Mucosa of gallbladder (tissue), 1 donor: ENCODE measurements at places on chromosomes 12 and 14. TPM values are rescaled to one million over a fixed set of nuclear protein-coding genes. Genes with fewer than 3 reads are reported as not detected.

- DNase-seq, result peak; percentile 73
These were observed 9.5 kb upstream of the CDKN3 start for GRCh38 chr14:54387328-54387727.

HOXC4 gene
- total RNA-seq, result 0.89 TPM

DNA sequence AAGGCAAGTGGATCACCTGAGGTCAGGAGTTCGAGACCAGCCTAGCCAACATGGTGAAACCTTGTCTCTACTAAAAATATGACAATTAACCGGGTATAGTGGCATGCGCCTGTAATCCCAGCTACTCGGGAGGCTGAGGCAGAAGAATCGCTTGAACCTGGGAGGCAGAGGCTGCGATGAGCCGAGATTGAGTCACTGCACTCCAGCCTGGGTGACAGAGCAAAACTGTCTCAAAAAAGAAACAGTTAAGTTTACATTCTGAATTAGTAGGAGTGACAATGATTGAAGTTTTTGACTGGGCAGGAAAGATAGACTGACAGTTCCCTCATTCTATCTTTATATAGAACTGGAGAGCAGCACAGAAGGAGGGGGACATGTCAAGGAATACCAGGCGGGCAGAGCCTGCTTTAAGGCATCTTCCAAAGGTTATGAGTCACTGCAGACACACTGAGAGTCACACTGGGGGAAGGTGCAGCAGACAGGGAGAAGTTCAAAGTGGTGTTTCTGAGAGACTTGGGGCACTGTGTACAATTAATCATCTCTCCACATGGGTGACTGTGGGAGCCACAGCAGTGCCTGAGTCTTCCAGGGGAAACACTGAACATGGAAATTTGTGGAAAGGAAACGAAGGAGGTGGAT lies 42.8 kb upstream of the RNASE3 start:
- no peak for DNase-seq

PTPN6 gene
- 66.4 TPM for total RNA-seq

CLEC6A gene
- not detected for total RNA-seq

GRCh38 chr14:91753501-91754128 lies 21.7 kb upstream of the CATSPERB start:
- no peak for DNase-seq

DNA sequence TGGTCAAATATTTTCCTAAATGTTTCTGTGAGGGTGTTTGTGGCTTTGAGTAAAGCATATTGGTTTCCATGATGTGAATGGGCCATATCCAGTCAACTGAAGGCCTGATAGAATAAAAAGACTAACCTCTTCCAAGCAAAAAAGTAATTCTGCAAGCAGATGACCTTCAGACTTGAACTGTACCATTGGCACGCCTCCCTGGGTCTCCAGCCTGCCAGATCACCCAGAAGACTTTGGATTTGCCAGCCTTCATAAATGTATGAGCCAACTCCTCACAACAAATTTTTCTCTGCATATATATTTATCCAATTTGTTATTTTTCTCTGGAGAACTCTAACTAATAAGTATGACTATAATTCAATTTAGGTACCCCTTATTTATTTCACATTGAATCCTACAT lies 190.3 kb downstream of the KIF21A start:
- DNase-seq, result no peak

NKX2-1 gene
- 0.26 TPM for total RNA-seq

GRCh38 chr14:99189201-99189801 lies 82.7 kb downstream of the BCL11B start:
- no peak for DNase-seq

DNA sequence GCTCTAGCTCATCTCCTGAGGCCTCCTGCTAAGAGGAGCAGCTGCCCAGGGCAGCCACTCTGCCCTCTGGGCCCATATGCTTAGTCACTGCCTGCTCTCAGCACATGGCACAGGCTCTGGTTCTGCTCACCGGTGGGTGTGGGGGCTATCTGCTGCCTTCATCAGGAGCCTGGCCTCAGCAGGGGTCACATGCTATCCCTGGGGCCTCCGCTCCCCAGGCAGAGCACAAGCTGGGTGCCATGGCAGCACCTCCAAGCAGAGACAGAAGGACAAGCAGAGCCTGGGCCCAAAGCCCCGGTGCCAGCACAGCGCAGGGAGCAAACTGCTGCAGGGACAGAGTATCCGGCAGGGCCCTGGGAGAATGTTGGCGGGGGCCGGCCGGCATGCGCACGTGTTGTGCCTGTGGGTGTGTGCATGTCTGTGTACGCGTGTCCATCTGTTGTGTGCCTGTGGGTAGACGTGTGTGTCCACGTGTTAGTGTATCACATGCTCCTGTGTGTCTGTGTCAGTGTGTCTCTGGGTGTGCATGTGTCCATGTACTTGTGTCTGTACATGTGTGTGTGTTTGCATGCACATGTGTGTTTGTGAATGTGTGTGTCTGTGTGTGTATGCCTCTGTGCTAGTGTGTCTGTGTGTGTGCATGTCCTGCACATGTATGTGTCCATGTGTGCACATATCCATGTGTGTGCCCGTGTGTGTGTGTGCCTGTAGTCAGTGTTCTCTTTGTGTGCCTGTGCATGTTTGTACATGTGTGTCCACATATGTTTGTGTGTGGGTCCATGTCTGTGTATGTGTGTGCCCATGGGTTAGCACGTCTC lies 326.9 kb downstream of the TMEM121 start:
- peak; percentile 9 for DNase-seq

DNA sequence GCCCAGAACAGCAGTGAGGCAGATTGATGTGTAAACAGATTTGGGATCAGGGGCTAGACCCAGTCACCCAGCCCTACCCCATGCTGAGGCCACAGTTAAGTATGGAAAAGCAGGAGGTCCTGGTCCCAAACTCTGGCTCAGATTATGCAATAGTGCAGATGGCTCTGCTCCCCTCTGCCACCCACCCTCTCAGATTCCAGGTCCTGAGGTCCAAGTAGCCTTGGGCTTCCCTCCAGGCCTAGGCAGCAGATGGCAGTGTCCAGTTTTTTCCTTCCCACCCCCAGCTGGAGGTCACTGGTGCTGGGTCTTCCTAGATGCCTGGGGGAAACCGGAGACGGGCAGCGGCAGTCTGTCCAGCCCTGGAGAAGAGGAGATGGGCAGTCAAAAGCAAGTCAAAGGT lies 2.8 kb upstream of the DHH start:
- DNase-seq, result no peak

DNA sequence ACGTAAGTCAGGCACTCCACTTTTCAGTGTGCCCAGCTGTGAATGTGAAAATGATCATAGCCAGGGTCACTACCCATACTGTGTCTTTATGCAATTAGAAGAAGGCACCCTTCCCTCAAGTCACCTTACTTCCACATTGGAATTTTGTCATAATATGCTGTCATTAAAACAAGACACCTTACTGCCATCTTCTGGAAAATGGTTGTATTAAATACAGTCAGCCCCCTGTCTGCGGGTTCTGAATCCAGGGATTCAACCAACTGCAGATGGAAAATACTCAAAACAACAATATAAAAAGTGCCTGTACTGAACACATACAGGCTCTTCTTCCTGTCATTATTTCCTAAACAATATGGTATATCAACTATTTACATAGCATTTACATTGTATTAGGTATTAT lies 70.2 kb upstream of the TBX5 start:
- DNase-seq, result no peak

DNA sequence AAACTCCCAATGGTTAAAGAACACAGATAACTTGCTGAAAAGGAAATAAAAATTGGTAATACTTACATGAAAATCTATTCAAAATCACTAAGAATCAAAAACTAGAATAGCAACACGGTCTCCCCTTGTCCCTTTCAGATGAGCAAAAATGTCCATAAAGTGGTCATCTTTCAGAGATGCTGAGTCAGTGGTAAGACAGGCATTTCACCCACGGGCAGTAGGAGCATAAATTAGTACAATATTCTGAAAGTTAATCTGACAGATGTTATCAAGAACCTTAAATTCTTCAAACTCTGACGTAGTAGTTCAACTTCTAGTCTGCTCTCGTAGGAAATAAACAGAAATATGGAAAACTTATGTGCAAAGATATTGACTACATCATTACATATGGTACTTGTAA lies 33.1 kb upstream of the GNPNAT1 start:
- DNase-seq, result no peak

DNA sequence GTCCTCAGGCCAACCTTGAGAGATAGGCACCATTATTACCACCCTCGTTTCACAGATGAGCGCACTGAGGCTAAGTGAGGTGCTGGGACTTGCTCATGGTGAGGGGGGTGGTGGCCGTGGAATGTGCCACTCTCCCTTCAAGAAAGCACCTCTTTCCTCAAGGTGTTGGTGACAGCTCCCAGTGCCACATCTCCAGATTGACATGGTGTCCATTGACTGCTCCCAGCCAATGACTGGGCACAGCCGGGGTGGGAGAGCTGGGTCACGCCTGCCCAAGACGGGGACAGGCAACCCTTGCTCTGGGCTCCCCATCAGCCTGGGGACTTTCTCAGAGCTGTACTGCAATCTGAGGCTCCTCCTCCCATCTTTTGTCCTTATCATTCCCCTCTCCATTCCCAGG lies 21.0 kb upstream of the MYL2 start:
- no peak for DNase-seq

- no peak for DNase-seq
These were observed 7.5 kb upstream of the PRKAG1 start for GRCh38 chr12:49026101-49026500.

DNA sequence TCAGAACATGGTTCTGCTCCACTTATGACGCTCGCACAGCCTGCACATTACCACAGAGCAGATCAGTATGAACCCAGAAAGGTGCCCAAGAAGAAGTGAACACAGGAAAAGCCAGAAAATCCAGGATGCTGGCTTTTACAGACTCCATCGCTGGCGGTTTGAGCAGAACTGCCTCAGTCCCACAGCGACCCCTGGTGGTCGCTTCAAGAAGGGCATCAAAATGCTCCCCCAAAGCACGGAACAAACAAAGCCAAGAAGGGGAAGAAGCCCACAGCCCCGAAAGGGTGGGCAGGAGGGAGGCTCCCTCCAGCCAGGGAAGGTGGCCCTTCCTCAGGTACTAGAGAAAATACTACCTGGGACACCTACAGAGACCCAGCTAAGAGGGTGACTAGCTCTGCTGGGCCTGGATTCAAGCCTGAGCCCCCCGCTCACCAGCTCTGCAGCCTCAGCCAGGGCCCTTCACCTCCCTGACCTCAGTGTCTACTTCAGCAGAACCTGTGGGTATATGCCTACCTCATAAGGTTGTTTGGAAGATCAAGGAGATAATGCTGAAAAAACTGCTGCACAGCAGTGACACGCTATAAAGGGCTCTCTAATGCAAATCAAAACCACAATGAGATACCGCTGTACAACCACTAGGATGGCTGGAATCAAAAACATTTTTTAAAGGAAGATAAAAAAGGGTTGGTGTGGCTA lies 98.1 kb downstream of the NCOR2 start:
- no peak for DNase-seq
